ENCODE measurements at places on chromosomes 7 and 10.

DNA sequence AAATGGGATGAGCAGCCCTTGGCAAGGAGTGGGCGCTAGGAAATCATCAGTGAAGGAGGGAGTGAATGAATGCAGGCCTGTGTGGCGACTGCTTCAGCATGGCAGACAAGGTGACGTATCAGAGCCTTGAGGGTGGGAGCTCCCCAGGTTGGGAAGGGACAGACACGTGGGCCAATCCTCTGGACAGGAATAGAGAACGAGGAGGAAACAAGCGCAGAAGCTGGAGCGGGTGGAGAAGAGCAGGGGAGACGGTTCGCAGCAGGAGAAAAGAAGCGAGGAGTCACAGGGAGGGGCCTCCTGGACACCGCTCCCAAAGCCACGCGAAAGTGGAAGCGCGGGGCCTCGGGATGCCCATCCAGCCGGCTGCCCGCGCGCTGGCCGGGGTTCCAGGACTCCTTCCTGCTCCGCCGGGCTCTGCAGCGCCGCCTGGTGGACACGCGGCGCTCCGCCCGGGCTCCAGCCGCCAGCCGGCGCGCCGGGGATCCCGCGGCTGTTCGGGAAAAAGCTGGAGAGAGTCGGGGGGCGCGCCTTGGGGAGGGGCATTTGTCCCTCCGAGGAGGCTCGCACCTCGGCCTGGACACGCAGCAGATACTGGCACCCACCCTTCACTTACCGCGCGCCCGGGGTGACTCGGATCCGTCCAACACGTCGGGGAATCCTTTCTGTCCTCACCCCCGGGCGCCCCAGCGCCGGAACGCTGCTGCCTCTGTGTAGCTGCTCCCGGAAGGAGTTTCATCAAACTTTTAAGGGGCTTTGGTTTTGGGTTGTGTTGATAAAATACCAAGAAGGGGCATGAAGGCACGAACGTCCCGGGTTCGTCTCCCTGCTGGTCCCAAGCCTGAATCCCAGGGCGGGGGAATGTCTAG is 6.3 kb downstream of the ZNF503 start:
- no peak for DNase-seq

DNA sequence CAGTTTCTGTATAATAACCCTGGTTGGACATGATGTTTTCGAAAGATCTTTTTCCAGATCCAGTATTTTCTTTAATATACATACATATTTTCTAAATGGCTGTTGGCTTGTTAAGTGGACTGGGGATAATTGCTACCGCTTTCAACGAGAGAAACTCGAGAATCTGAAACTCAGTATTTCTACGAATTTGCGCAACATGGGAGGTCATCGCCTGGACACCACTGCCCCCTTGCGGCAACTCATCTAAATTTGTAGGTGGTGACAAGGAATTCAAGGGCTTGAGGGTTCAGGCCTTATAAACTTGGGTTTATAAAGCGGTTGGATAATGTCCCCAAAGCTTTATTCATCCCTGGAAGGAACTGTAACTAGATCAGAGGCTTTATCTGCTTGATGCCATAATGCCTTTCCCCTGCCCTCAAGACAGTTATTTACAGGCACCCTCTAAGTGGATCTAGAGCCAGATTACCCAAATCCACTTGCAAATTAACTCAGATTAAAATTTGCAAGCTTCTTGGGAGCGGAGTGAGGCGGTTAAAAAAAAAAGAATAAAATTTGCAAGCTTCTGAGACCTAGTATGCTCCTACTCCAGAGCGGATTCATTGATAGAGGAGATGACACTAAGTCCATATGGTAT is 21.3 kb upstream of the KCNK18 start:
- DNase-seq = peak; percentile 28

- DNase-seq = no peak
Measured at GRCh38 chr7:139784648-139785047, 6.8 kb upstream of the HIPK2 start.

- DNase-seq = no peak
Measured at GRCh38 chr7:145168427-145168826, 332.6 kb upstream of the TPK1 start.

DNA sequence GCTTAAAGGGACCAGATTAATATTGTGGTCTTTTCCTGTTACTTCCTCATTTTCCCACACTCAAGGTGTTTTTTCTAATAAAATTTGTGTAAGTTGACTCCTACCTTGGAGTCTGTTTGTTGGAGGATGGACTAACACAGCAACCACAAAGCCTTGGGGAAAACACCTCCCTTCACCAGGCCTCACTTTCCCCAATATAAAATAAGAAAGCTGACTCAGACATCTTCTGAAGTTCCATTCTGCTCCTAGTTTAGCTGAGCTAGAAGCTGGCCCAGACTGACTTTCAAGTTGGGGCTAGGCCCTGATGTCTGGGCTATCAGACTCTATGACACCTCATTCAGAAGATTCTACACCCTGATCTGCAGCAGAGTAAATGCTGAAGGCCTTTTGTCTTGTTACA is 73.0 kb upstream of the ADRB1 start:
- DNase-seq = no peak

DNA sequence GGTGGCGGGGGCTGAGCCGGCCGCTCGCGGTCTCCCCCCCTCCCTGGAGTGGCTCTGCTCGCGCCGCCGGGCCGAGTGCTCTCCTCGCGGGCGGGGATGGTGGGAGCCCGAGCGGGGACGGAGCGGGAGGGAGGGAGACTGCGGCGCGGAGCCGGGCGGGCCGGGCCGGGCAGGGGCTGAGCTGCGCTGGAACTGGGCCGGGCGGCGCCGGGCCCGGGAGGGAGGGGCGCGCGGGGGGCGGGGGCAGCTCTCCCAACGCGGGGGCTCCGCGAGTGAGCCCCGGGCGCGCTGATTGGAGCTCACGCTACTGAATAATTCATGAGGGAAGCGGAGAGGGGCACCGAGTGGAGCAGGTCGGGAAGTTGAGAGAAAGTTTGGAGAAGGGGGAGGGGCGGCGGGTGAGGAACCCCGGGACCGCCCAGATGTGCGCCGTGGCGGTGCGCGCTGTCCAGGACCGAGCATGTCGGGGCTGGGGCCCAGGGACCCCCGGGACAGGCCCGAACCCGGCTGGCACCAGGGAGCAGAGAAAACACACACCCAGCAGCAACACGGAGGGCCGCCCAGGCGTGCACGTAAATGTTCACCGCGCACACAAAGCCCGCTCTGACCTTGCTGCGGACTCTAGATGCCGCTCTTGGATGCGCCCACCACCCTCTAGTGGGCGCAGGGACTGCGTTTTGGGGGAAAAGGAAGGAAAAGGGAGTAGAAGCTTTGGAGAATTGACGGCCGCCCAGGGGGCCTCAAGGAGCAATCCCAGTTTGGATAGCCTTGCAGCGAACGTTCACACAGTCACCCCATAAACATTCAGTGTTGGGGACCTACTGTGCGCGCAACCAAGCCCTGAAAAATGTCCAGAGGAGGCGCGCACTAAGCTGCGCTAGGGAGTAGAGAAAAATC is at the start of gene EPHB4:
Gene EPHB4, minus strand, starts transcription at position 194 of the 897 bp plus-strand sequence. CDS start 493 bp downstream, outside the sequence.
- no peak for DNase-seq

GRCh38 chr7:24907311-24907886 is 72.6 kb downstream of the OSBPL3 start:
- no peak for DNase-seq

DNA sequence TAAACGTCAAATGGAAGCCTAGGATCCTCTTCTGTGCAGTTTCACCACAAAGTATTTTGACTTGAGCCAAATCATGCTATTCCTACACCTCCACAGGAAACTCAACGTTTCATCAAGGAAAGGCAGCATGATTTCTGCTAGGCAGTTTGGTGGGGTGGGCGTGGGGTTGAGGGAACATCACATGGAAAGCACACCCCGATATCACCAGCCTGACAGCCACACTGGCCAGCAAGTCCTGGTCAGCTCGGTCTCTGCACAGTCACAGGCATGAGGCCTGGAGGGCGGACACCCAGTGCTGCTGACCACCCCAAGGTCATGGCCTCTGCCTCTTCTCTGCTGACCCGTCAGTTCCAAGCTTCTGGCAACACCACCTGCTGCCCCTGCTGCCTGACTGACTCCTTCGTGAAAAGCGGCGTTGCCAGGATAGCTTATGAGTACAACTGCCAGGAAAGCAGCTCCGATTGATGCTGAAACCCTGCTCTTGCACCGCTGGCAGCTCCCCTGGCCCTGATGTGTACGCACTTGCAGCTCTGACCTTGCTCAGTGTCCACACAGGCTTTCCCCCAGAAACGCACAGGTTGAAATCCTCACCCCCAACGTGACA is 171.5 kb downstream of the DIP2C start:
- no peak for DNase-seq

DNA sequence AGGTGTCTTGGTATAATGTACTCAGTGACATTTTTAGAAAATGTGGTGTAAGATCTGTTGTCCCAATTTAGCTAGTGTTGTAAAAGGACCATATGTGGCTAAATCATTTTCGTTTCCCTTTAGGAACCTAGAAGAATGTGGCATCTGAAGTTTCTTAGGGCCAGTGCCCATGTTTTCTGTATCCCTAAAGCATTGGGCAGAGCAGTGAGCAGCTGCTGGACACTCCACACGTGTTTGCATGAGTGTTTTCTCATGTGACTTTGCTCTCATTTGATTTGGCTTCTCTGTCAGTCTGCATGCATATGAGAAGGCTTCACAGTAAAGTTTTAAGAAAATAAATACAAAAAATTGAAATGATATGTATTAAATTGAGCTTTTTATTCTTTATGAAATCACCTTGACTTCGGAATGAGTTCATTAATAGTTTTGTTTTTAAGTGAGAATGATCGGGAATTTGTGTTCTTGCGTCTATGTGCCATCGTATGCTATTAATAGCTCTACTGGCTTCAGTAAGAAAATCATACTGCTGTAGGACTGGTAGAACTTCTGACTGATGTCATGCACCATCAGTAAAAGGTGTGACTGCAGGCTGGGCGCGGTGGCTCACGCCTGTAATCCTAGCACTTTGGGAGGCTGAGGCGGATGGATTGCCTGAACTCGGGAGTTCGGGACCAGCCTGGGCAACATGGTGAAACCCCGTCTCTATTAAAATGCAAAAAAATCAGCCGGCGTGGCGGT is 61.3 kb downstream of the RBM33 start:
- no peak for DNase-seq

- no peak for DNase-seq
Measured at GRCh38 chr7:38142736-38143135, 35.3 kb upstream of the STARD3NL start.

- no peak for DNase-seq
Measured at GRCh38 chr7:154204046-154204445, 151.8 kb downstream of the DPP6 start.

DNA sequence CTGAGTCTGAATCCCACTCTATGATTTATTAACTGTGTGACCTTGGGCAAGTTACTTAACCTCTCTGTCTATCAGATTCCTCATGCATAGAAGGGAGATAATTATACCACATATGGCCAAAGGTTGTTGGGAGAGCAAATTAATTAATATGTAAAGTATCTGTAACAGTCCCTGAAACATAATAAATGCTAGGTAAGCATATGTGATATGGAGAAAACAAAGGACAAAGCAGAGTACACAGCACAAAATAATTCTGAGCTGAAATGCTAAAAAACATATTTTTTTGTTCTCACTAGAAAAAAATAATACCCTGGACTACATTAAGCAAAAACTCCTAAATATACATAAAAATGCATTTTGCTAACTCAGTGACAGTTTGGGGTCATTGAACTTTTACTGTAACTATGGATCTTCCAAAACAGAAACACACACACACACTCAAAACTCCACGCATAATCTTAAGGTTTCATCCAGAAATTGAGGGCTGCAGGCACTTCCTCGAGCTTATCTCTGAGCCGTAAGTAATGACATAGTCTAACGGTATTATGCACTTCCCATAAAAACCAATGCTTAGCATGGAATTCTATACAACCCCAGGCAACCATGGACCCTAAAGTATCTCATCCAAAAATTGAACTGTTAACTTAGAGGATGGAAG is 201.7 kb upstream of the PTN start:
- DNase-seq = no peak

DNA sequence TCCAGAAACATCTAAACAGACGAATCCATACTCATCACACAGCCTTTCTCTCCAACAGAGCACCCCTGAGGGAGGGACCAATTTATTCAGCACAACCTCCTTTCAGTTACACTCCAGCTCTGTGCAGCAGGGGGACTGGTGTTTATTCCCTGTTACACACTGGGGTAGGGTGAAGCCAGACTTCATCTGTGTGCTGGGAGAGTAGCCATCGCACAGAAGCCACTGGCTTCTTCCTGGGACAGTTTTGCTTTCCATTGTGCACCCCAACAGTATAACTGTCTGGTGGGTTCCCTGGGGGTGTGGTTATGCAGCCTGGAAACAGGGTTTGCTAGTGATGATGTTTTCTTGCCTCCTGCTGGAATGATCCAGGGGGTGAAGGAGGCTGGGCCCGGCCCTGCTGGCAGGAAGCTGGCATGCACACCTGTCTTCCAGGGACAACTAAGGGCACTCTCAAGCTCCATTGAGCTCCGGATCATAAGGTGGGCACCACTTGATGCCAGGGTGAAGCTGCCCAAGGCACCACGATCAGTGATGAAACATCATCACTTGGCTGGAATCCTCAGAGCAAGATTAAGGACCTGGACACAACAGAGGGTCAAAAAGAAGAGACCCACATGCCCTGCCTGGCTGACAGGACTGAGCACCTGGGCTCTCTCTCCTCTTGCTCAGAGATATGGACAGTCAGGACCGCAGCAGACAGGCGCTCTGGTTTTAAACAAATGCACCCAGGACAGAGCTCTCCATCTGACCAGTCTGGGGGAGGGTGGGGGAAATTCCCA is 293.2 kb downstream of the GRID1 start:
- no peak for DNase-seq

DNA sequence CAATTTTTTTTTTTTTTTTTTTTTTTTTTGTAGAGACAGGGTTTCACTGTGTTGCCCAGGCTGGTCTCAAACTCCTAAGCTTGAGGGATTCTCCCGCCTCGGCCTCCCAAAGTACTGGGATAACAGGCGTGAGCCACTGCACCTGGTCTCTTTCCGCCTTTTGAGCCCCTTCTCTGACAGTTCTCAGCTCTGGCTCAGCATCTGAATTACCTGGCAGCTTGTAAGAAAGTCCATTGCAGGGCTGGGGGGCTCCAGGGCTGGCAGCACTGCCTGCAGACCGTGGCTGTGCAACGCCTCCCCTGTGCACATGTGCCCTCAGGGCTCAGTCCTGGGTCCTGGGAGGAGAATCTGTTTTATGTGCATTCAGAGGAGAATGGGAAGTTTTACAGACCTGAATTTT is 37.6 kb downstream of the VWA2 start:
- no peak for DNase-seq

- no peak for DNase-seq
Measured at GRCh38 chr10:103396789-103397087, 312 bp downstream of the PDCD11 start.

GRCh38 chr7:48085433-48085791 is 3.7 kb upstream of the UPP1 start:
- DNase-seq = no peak

Data from stimulated activated CD8-positive, alpha-beta memory T cell treated with anti-CD3 and anti-CD28 coated beads, Interleukin-4, amount 100 ng/mL, for 1 hour (primary cell).